CD4-positive, alpha-beta T cell treated with Interleukin-4 for 1 hour (primary cell): ENCODE measurements at places on chromosomes 12 and 14.

DNA sequence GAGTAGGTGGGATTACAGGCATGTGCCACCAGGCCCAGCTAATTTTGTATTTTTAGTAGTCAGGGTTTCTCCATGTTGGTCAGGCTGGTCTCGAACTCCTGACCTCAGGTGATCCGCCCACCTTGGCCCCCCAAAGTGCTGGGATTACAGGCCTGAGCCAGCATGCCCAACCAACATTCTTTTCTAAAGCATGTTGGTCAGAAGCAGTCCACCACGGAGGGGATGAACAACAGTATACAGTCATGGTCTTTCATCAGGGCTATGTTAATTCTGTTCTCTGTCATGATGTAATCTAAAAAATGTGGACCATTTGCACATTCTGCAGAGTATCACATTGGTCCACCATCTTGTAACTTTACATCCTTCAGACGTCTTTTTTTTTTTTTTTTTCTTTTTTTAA lies 3.6 kb downstream of the MRPL51 start:
- DNase-seq: no peak

DNA sequence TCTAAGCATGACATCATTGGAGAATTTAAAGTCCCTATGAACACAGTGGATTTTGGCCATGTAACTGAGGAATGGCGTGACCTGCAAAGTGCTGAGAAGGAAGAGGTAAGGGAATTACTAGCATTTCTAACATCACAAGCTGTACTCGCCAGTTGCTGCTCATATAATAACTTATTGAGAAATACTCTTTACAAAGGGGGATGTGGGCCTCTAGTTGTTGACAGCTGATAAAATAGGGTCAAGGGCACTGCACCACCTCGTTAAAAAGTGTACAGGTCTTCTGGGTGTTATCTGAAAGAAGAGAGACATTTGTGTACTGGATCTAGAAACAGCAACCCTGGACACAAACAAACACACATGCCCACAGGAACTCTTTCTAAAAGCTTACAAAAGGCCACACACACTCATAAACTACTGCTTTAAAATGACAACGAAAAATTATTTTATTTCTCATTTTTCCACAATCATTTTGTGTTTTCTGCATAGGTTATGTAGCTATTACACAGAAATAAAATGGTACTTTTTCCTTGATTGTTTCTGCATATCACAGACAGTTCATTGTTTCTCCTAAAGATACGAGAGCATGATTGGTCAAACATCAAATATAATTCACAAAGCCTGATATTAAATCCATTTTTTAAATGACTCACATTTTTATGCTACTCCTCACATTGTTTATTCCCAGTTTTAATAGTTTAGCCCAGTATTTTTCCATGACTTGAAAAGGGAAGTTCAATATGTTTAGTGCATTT lies 391.1 kb downstream of the PAWR start:
- no peak for DNase-seq

DNA sequence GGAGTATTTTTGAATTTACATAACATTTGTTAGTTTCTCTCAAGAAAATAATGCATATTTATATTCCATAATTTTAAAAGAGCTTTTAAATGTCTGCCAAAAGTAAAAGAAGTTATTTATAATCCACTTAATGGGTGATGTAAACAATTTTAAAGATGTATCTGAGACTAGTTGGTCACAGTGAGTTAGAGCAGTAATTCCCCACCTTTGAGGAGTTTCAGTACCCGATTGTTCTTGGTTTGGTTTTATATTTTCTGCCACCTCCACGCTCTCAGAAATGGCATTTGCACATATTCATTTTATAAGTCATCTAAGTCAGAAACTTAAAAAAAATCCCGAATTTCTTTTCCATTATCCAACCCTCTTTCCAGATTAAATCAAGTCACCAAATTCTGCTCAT lies 153.2 kb downstream of the SLC35F4 start:
- no peak for DNase-seq

DNA sequence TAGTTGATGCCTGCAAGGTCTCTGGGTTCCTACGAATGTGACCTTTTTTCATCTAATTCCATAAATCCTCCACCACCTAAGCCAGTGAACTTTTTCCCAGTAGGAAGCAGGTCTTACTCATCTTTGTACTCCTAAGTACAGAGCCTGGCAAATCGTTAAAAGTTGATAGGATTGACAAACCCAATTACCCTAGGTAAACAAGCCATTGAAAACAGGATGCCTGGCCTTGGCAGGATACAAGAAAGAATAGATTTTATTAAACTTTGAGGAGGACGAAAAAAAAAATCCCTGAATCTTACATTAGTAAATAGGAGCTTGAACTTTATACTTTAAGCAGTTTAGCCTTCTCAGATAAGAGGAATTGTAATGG lies 5.6 kb downstream of the TBPL2 start:
- no peak for DNase-seq

- DNase-seq: no peak
Observed at GRCh38 chr12:26608706-26609105, 224.3 kb downstream of the ITPR2 start.

GRCh38 chr12:80460972-80461371 lies 16.9 kb downstream of the PTPRQ start:
- DNase-seq: no peak

DNA sequence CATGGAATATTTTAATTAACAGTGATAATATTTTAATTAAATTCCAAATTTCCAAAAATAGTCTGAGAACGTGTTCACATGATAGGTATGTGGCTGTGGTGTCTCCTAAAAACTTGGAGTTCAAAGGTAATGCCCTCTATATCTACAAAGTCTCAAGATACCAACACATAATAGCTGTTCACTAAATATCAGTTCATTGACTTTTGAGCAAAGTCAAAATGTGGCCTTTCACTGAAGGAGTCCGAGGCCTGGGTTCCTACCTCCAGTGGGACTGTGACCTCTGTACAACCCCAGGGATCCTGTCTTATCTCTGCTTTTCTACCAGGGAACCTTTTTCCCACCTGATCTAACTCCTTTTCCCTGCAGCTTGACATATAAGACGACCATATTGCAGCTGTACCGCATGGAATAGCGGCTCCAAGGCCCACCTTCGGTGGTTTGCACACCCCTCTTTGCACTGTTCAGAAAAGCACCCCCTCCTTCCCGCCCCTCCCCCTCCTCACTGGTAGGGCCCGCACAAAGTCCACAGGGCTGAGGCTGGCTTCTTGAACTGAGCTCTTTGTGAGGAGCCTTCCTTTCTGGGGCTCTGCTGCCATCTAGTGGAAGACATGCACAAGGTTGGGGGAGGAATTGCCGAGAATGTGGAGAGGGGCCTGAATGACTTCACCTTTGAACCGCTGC lies 3.1 kb downstream of the CCND2 start:
- DNase-seq: peak; percentile 93

DNA sequence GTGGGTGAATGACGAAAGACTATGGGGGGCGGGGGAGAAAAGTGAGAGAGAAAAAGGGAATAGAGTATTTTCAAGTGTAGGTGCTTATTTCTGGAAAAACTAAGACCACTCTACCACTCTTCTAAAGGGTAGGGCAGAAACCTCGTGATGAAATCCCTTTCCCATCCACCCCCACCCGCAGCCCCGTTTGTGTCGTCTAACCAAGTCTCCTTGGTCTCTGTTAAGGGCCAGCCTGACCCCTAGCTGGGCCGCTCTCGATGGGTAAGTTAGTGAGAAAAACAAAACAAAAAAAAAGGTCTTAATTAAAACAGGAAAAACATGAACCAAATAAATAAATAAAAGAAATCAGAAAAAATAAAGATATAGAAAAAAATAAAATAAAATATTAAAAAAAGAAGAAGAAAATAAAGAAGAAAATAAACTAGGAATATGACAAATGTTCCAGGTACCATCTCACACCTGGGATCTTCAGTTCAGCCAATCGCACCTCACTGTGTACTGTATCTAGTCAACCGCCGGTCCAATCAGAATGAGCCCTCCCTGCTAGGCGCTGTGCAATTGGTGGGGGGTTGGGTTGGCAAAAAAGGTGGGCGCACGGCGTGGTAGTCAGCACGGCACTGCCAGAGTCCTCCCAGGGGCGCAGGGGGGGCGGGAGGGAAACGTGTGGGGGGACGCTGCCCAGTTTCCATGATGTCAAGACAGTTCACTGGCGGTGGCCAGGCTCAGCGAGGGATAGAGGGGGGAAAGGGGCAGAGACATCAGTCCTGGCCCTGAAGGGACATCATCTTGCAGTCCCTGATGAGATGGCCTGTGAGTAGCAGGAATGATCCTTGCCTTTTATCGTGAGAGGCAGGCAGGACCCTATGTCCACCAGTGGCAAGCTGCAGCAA lies 9.8 kb upstream of the CDH24 start:
- no peak for DNase-seq

GRCh38 chr12:69919495-69919894 lies 94.5 kb downstream of the MYRFL start:
- no peak for DNase-seq

GRCh38 chr14:93025055-93025454 lies 90.7 kb downstream of the ITPK1 start:
- no peak for DNase-seq

DNA sequence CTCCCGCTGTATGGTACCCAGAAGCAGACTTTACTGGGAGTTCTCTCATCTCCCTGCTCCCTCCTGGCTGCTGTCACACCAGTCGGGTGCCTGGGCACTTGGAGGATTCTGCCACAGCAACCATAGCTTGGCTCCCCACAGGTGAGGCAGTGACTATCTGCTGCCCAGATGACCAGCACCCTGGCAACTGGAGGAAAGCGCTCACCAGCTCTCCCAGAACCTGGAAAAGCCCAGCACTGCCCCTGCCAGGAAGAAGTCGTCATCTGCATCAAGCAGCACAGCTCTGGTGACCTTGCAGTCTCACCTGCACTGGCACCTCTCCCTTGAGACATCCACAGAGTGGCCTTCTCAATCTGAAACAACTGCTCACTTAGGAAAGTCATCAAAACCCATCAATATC lies 31.9 kb upstream of the TC2N start:
- DNase-seq: peak; percentile 45

- DNase-seq: no peak
Observed at GRCh38 chr14:22405201-22405600, 183.8 kb downstream of the DAD1 start.

- DNase-seq: no peak
Observed at GRCh38 chr12:69986114-69986513, 161.1 kb downstream of the MYRFL start.

- DNase-seq: no peak
Observed at GRCh38 chr14:24108336-24108874, 6.2 kb upstream of the DCAF11 start.

DNA sequence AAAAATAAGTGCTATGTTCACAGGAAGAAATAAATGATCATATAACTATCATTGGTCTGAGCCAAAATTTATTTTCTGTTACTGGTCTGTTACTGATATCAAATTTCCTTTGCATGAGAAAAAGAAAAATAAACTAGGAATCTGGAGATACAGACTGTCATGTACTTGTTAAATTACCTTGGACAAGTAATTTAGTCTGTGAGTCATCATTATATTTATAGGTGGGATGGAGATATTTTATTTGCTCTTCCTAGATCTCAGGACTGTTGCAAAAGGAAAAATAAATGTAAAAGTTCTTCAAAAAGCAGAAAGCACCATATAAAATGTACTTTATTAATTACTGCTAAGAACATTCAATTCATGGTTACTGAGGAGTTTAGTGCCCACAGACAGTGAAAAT lies 174.4 kb downstream of the PTPRO start:
- no peak for DNase-seq

- DNase-seq: no peak
Observed at GRCh38 chr14:104267895-104268294, 129.5 kb downstream of the KIF26A start.

- DNase-seq: no peak
Observed at GRCh38 chr14:64438181-64438841, 27.0 kb upstream of the AKAP5 start.

GRCh38 chr14:99034711-99035171 lies 237.3 kb downstream of the BCL11B start:
- no peak for DNase-seq

DNA sequence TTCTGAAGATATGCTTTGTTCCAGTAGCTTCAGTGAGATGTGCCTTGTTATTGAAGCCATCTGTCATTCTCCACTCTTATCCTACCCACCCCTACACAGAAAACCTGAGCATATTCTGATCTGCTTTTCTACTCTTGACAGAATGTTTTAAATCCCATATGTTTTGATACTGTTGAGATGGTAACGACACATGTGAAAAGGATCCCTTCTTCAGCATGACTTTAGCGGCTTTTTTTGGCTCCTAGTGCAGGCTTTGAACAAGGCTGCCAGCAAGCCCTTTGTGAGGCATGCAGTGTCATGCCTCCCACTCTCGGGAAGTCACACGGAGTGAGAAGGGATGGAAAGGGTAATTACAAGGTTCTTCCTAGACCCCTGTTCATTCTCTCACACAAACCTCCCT lies 228.8 kb upstream of the RGS6 start:
- no peak for DNase-seq

DNA sequence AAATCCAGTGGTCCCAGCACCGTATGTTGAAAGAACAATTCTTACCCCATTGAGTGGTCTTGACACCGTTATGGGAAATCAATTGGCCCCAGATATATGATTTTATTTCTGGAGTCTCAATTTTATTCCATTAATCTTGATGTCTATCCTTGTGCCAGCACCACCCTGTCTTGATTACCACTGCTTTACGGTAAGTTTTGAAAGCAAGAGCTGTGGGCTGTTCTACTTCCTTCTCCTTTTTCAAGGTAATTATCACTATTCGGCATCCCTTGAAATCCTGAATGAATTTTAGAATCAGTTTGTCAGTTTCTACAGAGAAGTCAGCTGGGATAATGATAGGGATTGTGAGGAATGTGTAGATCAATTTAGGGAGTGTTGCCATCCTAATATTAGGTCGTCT lies 160.8 kb upstream of the SFSWAP start:
- DNase-seq: no peak

GRCh38 chr12:124568431-124569374 lies 1.3 kb upstream of the NCOR2 start:
- peak; percentile 60 for DNase-seq

GRCh38 chr14:71985538-71986189 lies 53.4 kb downstream of the RGS6 start:
- no peak for DNase-seq

GRCh38 chr14:105060751-105061427 lies 4.3 kb downstream of the GPR132 start:
- DNase-seq: no peak

DNA sequence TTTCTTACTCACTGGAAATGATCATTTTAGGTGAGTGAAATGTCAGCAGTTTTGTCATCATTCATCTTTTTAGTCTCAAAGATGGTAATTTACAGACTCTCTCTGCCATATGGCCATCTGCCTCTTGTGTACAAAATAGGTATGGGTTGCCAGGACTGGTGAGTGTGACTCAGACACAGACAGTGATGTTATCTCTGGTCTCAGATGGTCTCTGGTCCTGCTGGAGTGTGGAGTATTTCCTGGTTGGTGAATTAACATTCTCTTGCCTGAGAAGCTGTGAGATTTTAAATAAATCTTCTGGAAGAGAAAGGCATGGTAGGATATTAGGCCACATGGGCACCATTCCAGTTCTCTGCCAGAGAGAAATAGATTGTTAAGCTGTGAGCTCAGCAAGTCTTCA lies 207.0 kb downstream of the ATP23 start:
- no peak for DNase-seq

- DNase-seq: no peak
Observed at GRCh38 chr14:85241022-85241855, 288.7 kb upstream of the FLRT2 start.
